ENCODE measurements at places on chromosomes 2 and 18. TPM values are rescaled to one million over a fixed set of nuclear protein-coding genes. Genes with fewer than 3 reads are reported as not detected.
A peak's percentile ranks its signal among the peaks of the same experiment; 100 is the strongest.

APOB gene
- not detected for total RNA-seq

- no peaks in the 10 kb centered on the region for H3K36me3 ChIP-seq
- no peak overlapping the region for H3K4me3 ChIP-seq
- DNase-seq: no peak
- no peak overlapping the region for H3K27ac ChIP-seq
- no peaks in the 10 kb centered on the region for H3K4me1 ChIP-seq
- no peaks in the 10 kb centered on the region for H3K27me3 ChIP-seq
Measured at GRCh38 chr2:219020604-219021365, 20.5 kb downstream of the CFAP65 start.

DNA sequence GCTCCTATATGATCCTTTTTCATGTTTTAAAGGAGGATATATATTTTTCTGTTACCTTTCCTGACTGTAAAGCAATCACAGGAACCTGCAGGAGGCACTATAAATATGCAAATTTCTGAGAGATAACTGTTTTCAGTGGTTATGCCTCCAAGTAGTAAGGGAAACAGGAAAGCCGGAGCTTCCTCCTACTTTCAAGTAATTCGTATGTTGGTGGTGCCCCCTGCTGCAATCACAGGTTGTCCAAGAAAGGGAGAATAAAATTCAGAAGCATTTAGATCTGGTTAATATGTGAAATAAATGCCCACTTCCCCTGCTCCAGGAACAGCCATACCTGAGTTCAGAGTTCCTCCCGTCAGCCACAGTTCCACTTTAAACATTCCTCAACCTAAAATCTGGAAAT is 12.0 kb upstream of the BCL11A start:
- H3K4me1 ChIP-seq: no peaks in the 10 kb centered on the region
- no peak overlapping the region for H3K27ac ChIP-seq
- no peak for DNase-seq
- peaks cover 47% of the 10 kb centered on the region for H3K27me3 ChIP-seq
- H3K36me3 ChIP-seq: no peaks in the 10 kb centered on the region

GPC1 gene
- total RNA-seq: 0.88 TPM

GRCh38 chr2:121884511-121884921 is 129.1 kb downstream of the TSN start:
- H3K27me3 ChIP-seq: no peaks in the 10 kb centered on the region
- no peak for DNase-seq
- no peak overlapping the region for H3K4me3 ChIP-seq
- H3K36me3 ChIP-seq: no peaks in the 10 kb centered on the region
- no peaks in the 10 kb centered on the region for H3K4me1 ChIP-seq

GRCh38 chr2:215003001-215003400 is 135.4 kb downstream of the ABCA12 start:
- no peak for DNase-seq
- H3K4me1 ChIP-seq: no peaks in the 10 kb centered on the region
- no peak overlapping the region for H3K27ac ChIP-seq
- H3K4me3 ChIP-seq: no peak overlapping the region
- no peaks in the 10 kb centered on the region for H3K36me3 ChIP-seq

- no peaks in the 10 kb centered on the region for H3K36me3 ChIP-seq
- no peak overlapping the region for H3K4me3 ChIP-seq
- H3K4me1 ChIP-seq: no peaks in the 10 kb centered on the region
- no peak for DNase-seq
Measured at GRCh38 chr2:130842770-130843169, 6.1 kb downstream of the ARHGEF4 start.

- DNase-seq: no peak
- no peaks in the 10 kb centered on the region for H3K27me3 ChIP-seq
- no peaks in the 10 kb centered on the region for H3K36me3 ChIP-seq
- peaks cover 5% of the 10 kb centered on the region for H3K4me1 ChIP-seq
- no peak overlapping the region for H3K27ac ChIP-seq
- no peak overlapping the region for H3K4me3 ChIP-seq
Measured at GRCh38 chr2:96203130-96204028, 5.2 kb downstream of the STARD7 start.

DNA sequence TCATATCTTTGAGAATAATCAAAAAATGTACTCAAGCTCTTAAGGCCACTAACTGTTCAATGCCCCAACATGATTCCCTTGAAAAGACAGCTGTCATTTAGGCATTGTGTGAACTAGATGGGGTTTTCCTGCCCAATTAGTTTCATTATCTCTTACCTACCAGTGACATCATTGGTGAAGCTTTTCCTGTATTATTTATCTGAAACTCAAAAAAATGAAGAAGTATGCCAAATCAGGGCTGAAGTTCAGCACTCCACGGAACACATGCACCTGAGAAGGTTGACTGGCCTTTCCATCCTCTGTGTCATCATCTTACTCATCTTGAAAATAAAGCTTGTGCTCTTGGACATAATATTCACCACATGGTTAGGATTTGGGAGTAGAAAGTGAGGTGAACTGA is 126.4 kb downstream of the TXNL1 start:
- no peak overlapping the region for H3K27ac ChIP-seq
- H3K4me3 ChIP-seq: no peak overlapping the region
- H3K27me3 ChIP-seq: no peaks in the 10 kb centered on the region
- no peaks in the 10 kb centered on the region for H3K4me1 ChIP-seq
- DNase-seq: no peak
- H3K36me3 ChIP-seq: no peaks in the 10 kb centered on the region

DNA sequence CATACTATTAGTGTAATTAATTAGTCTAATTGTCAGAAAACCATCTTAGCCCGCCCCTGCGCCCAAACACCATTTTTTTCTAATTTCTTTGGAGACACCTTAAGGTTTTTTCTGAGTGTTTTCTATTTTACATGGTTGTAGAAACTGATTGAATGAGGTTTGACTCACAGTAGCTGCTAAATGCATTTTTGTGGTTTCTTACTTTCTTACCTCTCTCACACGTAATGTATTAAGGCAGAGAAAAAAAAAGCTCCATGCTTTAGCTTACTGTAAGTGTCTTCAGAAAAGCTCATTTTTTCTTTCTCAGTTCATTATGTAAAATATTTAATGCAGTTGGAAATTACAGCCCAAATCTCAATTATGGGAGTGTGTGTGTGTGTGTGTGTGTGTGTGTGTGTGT is 548.5 kb upstream of the LRRTM4 start:
- no peaks in the 10 kb centered on the region for H3K36me3 ChIP-seq
- no peak for DNase-seq
- no peak overlapping the region for H3K27ac ChIP-seq
- peaks cover 5% of the 10 kb centered on the region for H3K27me3 ChIP-seq
- no peak overlapping the region for H3K4me3 ChIP-seq

TMEM37 gene
- 5.4 TPM for total RNA-seq

GRCh38 chr2:117960231-117960630 is 53.6 kb downstream of the CCDC93 start:
- no peaks in the 10 kb centered on the region for H3K27me3 ChIP-seq
- DNase-seq: no peak
- no peaks in the 10 kb centered on the region for H3K36me3 ChIP-seq

DNA sequence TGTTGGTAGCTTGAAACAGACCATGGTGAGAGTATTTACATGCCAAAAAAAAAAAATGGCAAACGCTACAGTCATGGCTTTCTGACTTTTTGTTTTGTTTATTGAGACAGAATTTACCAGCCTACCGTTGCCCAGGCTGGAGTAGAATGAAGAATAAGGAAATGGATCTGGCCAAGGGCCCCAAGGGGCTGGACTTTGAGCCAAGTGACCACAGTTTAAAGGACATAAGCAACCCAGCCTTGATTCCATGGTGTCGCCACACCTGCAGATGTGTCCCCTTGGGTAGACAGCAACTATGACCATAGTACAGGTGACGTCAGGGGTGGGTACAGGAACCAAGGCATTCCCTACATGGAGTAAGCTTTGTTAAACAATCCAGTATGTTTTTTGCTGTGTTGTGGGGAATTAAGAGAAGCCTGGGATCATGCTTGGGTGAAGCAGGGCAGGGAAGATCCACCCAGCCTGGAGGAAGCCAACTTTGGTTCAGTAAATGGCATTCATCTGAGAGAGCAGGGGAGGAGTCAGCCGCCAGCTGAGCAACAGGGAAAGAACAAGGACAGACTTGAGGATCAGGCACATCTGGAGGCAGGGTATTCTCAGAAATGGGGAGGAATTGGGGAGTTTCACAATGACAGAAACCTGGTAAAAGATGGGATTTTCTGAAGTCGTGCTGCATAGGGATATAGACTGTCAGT is 110.3 kb upstream of the SH3BP4 start:
- no peaks in the 10 kb centered on the region for H3K36me3 ChIP-seq
- DNase-seq: no peak
- no peak overlapping the region for H3K4me3 ChIP-seq
- H3K4me1 ChIP-seq: no peaks in the 10 kb centered on the region
- H3K27me3 ChIP-seq: no peaks in the 10 kb centered on the region

TUBB8B gene
- total RNA-seq: 0.46 TPM

DNA sequence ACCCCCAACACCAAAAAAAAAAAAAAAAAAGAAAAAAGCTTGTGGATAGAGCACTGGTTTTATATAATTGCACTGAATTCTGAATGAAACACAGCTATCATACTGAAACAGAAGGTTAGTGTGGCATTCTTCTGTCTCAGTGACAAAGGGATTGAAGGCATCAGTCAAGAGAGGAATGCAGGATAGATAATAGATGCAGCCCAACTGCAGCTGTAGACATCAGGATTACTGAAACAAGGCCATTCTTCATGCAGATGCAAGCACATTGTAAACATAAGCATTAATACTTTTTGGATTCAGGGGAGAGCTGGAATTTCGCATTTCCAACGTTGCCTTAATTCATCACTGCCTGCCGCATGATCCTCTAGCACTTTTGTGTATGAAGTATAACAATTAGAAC is 897.4 kb upstream of the KLHL29 start:
- no peak for DNase-seq
- H3K4me3 ChIP-seq: no peak overlapping the region
- no peaks in the 10 kb centered on the region for H3K27me3 ChIP-seq
- H3K27ac ChIP-seq: no peak overlapping the region
- no peaks in the 10 kb centered on the region for H3K36me3 ChIP-seq

GRCh38 chr2:112260295-112260625 is 5.4 kb upstream of the ZC3H8 start:
- no peak overlapping the region for H3K27ac ChIP-seq
- H3K4me3 ChIP-seq: no peak overlapping the region
- DNase-seq: no peak
- no peaks in the 10 kb centered on the region for H3K4me1 ChIP-seq
- no peaks in the 10 kb centered on the region for H3K27me3 ChIP-seq

DNA sequence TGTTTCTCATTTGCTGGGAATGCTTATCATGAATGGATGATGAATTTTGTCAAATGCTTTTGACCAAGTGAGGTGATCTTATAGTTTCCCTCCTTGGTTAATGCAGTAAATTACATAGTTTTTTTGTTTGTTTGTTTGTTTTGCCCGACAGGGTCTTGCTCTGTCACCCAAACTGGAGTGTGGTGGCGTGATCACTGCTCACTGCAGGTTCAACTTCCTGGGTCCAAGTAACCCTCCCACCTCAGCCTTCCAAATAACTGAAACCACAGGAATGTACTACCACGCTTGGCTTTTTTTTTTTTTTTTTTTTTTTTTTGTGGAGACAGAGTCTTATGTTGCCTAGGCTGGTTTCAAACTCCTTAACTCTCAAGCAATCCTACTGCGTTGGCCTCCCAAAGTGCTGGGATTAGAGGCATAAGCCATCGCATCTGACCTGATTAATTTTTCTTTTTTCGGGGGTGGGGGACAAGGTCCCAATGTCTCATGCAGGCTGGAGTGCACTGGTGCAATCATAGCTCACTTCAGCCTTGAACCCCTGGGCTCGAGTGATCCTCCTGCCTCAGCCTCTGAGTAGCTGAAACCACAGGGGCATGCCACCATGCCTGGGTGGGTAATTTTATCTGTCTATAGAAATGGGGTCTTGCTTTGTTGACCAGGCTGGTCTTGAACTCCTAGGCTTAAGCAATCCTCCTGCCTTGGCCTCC is 48.6 kb downstream of the SMAD2 start:
- H3K4me3 ChIP-seq: no peak overlapping the region
- H3K36me3 ChIP-seq: no peaks in the 10 kb centered on the region
- H3K27me3 ChIP-seq: no peaks in the 10 kb centered on the region
- H3K4me1 ChIP-seq: no peaks in the 10 kb centered on the region

MZT2B gene
- total RNA-seq: 790 TPM

DNA sequence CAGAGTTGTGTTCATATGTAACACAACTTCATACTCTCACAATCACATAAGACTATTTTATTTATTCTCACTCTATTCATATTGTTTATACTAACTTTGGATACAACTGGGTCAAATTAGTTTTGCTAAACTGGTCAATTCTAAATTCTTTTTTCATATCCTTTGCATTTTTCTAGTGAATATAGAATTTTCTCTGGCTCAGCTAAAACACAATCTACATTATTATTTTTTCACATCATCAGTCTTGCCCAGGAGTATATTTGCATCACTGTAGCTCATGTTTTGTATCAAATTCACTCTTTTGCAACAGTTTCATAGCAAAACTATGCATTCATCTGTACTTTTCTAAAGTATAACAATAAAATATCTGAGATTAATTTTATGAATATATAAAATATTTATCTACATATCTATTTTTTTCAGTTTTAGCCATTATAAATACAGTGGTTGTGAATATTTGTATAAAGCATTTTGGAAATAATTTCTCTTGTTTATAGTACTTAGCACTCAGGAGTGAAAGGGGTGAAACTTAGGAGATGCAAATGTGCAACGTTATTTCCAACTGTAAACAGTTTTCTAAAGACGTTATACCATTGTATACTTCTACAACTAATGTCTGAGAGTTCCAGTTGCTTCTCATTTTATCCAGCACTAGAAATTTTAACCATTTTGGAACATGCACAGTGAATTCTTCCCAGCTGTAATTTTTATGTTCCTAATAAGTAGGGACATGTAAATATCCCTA is 854.6 kb downstream of the CBLN2 start:
- no peaks in the 10 kb centered on the region for H3K27me3 ChIP-seq
- no peak overlapping the region for H3K27ac ChIP-seq
- H3K4me1 ChIP-seq: no peaks in the 10 kb centered on the region
- no peaks in the 10 kb centered on the region for H3K36me3 ChIP-seq
- DNase-seq: no peak
- no peak overlapping the region for H3K4me3 ChIP-seq

DNA sequence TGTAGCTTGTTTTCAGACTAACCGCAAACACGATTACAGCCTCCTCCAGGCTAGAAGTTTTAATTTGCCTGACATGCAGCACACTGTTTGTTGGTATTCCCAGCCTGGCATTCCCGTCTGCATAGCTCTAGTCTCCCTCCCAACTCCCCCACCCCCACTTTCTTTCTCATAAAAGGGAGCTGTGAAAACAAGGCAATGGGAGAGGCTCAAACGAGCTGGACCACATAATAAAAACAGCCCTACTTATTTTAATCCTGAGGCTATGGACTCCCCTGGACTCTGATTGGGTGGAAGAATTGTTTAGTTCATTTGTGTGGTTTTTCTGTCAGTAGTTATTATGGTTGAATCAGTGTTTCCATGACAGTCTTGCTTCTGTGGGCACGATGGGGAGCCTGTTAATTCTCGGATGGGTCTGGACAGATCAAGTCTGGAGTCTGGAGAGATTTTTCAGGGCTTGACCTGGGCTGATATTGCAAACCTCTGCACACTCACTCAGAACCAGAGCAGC is 1.2 kb downstream of the STON1 start:
- H3K27ac ChIP-seq: peak overlapping the region; percentile 96
- H3K27me3 ChIP-seq: no peaks in the 10 kb centered on the region
- H3K36me3 ChIP-seq: no peaks in the 10 kb centered on the region
- no peak for DNase-seq
